ENCODE measurements at places on chromosomes 2 and 18.
A peak's percentile ranks its signal among the peaks of the same experiment; 100 is the strongest.

DNA sequence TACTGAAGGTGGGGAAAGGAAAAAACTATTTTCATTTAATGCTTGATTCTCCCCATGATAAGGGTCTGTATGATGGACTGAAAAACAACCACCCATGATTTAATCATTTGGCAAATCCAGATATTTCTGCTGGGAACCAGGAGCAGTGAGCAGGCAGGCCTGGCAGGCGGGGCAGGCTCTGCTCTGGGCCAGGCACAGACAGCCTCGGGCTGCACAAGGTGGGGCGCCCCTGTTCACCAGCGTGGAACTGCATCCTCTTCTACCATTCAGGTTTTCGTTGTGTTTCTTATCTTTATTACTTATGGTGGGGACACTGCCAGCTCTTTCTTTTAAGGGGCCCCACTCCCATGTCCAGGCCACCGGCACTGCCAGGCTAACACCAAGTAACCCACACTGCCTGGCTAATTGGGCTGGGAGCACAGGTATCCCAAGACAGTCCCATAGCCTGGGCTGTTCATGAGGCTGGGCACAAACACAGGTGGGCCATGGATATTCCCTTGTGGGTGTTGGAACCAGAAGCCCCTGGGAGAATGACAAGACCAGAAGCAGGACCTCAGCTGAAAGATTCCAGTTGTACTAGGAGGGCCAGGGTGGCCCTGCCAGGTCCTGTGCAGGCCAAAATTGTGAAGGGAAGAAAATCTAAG is 57.1 kb upstream of the RALBP1 start:
- DNase-seq = no peak

DNA sequence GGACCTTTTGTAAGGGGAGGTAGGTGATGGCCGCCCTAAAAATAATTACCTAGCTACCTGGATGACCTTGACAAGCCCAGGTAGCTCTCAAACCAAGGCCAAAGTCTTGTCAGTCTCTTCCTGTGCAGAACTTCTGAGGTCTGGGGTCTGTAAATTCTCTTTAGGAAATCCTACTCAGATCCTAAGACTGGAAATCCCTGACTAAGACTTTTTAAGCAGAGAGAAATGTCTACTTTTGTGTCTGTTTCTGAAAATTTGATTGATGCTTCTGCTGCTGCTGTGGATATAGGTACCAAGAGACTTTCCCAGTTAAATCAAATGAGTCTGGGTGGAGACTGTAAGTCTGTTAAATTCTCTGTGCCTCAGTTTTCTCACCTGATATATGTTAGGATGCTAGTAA is 36.9 kb upstream of the SIX3 start:
- DNase-seq = no peak

- no peak for DNase-seq
Measured at GRCh38 chr2:75222527-75222926, 23.2 kb upstream of the TACR1 start.

- no peak for DNase-seq
Measured at GRCh38 chr2:43474273-43474672, 121.6 kb downstream of the THADA start.

- no peak for DNase-seq
Measured at GRCh38 chr18:36702401-36703013, 126.3 kb downstream of the TPGS2 start.

GRCh38 chr2:4427083-4427482 is 723.7 kb downstream of the DCDC2C start:
- no peak for DNase-seq

GRCh38 chr2:218471982-218472381 is 53.1 kb downstream of the VIL1 start:
- no peak for DNase-seq

- DNase-seq = no peak
Measured at GRCh38 chr2:101302016-101302415, 6.5 kb downstream of the RNF149 start.

DNA sequence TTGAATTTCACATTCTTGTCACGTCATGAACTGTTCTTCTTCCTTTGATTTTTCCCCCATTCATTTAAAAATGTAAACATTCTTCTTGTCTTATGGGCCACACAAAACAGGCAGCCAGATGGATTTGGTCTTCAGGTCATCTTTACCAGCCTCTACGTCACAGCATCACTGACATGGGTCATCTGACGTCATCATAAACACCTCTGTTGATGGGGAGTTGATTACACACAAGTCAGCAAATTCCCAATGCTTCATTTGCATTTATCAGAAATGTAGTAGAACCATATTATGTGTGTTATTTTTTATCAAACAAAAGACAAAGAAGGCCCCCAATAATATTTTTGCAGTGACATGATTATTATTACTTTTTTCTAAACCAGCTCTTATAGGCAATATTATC is 777.9 kb downstream of the DCC start:
- DNase-seq = no peak

GRCh38 chr2:109214651-109215371 is 85.8 kb downstream of the SH3RF3 start:
- no peak for DNase-seq

DNA sequence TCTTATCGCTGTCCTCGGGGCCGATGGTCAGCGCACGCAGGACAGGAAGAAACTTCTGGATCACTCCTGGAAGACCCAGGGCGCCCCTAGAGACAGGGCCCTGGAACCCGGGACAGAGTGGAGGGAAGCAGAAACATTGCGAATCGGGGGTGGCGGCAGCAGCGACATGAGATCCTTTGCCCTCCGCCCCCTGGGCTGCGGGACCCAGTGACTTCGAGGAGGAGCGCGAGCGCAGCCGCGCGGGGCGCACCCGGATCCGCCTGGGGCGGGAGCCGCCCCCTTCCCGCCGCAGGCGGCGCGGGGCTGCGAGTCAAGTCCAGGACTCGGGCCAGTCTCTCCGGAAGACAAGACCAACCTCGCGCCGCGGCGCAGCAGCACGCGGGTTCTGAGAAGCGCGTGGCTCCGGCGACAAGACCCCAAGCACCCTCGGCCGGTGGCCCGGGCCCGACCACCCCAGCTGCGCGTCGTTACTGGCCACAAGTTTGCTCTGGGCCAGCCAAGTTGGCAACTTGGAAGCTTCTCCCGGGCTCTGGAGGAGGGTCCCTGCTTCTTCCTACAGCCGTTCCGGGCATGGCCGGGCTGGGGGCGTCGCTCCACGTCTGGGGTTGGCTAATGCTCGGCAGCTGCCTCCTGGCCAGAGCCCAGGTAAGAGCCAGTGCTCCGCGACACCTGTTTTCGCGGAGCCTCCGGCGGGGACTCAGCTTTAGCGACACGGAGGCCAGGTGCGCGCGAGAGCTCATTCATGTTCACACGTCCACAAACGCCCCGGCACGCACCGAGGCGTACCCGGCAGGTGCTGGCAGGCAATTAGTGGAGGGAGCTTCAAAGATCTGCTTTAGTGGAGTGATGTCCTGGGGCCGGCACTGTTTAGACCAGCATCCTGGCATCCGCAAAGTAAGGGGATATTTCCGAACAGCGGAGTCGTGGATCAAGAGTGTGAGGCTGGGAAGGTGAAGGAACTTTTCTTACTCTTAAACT is at the start of gene PTH2R:
Gene PTH2R, plus strand, starts transcription at position 319 of the 978 bp plus-strand sequence. Its CDS starts 252 bp downstream, at position 571.
- no peak for DNase-seq

DNA sequence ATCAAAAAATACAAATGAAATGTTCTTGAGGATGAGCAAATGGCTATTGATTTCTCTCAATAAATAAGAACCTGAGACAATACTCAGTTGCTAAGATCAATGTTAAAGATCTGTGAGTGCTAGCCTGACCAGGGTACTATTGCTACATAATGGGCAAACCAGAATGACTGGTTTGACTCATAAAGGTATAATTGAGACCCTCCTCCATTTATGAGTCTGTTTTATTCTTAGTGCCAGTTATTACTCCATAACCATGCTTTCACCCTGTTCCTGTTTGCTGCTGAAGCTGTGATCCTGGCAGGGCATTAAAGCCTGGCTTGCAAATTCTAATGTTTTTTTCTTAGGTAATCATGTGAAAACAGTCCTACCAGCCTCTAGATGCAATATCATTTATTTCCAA is 56.6 kb upstream of the PPM1B start:
- DNase-seq = no peak

GRCh38 chr2:67867735-67868134 is 195.1 kb downstream of the C1D start:
- no peak for DNase-seq

DNA sequence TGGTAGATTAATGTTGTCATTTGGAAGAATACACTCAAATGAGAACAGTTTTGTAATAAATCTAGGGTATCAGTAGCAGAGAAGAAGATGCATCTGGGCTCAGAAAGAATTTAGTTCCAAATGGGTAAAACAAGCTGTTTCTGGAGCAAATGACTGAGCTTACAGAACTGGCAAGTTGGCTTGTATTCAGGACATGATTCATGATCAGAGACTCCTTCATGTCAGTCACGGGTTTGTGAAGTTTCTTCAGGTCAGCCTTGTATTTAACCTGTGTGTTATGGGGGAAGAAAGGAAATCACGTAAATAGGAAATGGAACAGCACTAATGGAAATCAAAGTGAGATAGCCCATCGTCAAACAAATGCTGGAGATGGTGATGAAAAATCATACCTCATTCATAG is 109.1 kb downstream of the RIF1 start:
- DNase-seq = no peak

DNA sequence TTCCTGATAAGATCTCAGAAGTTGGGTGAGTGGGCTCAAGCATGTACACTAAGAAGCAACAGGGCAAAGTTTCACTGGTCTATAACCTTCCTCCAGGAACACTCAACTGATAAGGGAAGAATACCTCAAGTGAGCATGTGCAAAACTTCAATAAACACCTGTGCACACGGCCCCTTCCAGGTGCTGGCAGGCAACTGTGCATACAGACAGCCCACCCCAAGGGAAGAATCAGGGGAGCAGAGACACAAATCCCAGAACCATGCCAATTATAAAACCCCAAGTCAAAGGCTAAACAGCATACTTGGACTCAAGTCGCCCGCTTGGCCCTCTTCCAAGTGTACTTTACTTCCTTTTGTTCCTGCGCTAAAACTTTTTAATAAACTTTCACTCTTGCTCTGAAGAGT is 85.9 kb upstream of the RTN4 start:
- no peak for DNase-seq

DNA sequence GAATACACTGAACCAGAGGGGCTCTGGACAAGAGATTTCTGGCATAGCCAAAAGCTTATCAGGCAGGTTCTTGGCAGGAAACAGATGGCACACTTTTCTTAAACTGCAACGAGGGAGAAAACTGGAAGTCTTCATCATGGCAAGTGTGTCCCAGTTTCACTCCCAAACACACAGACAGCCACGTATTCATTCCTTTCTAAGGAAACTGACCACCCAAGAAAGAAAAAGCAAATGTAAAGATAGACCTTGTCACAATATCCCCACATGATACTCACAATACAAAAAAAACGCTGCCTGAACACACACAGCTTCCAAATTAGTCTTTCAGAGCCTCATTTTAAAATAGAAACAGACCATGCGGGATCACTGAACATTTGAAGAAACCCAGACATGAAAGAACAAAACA is 40.6 kb upstream of the RTTN start:
- no peak for DNase-seq

DNA sequence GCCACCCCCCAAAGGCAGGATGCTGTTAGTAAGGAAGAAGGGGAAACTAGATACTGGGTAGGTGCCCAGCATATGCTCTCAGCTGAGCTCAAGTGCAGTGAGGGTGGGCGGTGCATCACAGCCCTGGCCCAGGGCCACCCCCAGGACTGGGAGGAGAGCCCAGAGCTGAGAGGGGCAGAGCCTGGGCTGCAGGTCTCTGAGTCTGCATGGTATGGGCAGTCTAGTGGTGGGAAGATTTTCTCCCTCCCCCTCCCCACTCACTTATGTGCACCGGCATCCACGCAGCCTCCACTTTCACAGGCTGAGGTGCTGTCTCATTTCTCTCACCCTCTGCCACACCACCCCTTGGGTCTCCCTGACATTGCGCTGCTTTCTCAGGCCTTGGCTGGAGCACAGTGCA is 48.5 kb upstream of the CAB39 start:
- no peak for DNase-seq

- DNase-seq = no peak
Measured at GRCh38 chr2:198100346-198100745, 296.0 kb downstream of the PLCL1 start.

DNA sequence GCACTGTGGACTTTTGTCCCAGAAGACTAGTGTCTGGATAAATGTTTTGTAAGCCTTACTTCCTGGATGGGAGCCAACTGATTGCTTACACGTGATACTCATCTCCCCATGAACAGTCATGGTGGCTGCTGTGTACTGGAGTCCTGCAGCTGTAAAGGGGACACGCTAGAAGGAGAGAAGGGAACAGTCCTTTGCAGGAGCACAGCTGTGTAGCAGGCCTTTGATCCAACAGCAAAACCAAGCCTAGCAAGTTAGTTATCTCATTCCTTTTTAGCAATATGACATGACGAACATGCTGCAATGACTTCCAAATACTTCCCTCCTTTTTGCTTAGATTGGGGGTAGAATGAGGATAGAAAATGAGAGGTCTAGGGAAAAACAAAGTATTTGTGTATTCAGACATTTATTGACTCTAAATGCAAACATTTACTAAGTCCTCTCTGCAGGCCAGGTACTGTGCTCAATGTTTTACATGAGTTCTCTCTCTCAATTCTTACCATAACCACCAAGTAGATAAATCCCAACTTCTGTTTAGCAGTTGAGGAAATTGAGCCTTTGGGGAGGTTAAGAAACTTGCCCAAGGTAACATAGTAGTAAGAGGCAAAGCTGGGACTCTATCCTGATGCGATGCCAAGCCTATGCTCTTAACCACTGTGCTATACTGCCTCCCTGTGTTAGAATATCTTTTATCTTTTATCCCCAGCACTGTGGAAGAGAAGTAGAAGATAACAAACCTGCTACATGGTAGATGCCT is 55.4 kb upstream of the CD28 start:
- DNase-seq = no peak

DNA sequence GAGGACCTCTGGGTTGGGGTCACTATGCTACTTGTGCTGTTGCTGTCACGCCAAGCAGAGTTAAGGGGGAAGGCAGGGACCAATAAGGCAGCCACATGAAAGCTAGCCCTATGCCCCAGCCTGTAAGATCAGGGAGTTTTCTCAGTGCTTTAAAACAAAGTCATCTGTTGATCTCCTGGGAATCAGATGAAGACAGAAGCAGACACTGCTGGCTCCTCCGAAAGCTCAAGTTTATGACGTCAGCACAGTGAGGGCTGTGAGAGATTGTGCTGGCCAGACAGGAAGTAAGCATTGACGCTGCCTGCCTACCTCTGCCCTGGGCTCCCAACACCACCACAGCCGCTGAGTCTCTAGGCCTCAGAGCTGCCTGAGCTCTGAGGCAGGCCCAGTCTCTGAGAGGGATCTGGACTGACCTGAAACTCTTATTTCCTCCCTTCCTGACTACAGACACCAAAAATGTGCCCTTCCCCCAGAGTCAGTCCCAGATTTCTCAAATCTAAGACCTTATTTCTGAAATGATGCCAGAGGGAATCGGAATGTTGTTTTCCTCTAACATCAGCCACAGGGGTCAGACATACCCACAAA is 118.1 kb upstream of the EPAS1 start:
- DNase-seq = peak; percentile 67

DNA sequence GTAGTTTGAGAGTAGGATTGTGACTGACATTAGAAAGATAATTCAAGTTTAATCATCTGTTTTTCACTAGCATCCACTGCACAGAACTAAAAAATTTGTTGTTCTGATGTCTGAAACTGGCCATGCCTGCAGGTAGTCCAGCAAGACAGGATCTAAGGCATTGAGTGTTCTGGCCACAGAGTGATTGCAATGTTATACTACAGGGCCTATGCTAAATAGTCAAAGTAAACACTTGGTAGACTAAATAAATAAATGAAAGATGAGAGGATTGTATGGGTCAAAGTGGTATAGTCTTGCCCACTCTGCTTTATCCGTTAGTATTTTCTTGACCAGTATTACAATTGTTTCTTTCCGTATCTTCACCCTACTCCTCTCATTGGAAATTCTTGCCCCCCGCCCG is 27.6 kb upstream of the FANCL start:
- DNase-seq = no peak

- no peak for DNase-seq
Measured at GRCh38 chr2:10053351-10053750, 10.0 kb downstream of the KLF11 start.

Data from activated CD4-positive, alpha-beta T cell treated with anti-CD3 and anti-CD28 coated beads, Interleukin-2, amount 10 ng/mL, durations not matched to agents 7 days and 5 days (primary cell).